ENCODE measurements at places on chromosomes 5 and 9.

- no peak for DNase-seq
Measured at GRCh38 chr5:38450627-38451026, 105.8 kb downstream of the LIFR start.

DNA sequence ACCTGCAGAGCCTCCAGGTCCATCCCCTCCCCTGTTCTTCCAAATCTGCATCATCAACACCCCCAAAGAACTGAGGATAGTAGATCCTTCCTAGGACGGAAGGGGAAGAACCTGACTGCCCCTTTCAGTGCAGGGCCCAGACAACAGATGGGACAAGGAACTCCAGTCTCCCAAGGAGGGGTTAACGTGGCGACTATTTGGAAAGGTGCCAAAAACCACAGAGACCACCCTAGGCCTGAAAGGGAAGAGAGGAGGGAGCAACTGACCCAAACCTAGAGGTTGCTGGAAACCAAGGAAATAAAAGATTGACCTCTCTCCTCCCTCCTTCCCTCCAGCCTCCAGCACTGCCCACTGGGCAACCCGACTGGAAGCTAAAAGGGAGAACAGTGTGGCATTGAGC lies 59.7 kb upstream of the NEURL1B start:
- no peak for DNase-seq

GRCh38 chr5:143557061-143557818 lies 153.8 kb upstream of the NR3C1 start:
- no peak for DNase-seq

- no peak for DNase-seq
Measured at GRCh38 chr9:99745085-99745484, 76.6 kb upstream of the NR4A3 start.

DNA sequence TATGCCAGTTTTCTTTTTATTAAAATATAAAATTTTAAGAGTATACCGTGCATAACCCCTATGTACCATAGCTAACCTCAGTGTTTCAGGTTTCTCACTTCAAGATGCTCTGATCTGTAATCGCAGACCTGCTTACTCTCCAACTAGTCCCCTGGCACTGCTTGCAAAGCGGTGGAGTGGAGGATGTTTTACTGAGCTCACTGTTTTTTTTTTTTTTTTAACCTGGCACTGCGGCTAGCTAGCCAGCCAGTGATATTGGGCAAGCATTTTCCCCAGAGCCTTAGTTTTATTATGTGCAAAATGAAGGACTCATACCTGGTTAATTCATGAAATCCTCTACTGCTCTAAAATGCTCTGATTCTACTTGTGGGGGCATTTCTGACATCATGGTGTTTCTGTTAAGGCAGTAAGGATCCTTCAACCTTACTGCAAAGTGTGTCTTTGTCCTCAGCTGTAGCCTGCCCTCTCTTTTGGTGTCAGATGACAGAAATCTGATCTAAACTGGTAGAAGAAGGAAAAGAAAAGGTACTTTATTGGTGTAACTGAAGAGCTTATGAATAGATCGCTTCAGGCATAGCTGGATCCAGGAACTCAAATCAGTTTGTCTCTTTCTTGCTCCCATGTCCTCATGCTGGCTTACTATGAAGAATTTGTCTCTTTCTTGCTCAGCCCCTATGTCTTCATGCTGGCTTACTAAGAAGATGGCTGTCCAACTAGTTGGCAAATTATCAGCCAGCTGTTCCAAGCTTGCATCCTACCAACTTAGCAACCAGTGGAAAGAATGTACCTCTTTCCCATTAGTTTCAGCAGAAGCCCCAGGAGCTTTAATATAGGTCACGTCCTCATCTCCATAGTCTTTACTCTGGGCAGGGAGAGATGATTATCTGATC lies 59.8 kb downstream of the DOCK2 start:
- DNase-seq: no peak

GRCh38 chr5:95924720-95925377 lies 36.8 kb downstream of the ELL2 start:
- DNase-seq: peak; percentile 41

GRCh38 chr9:87602933-87603643 lies 105.4 kb downstream of the DAPK1 start:
- DNase-seq: no peak

- DNase-seq: peak; percentile 77
Measured at GRCh38 chr5:76542887-76543690, 80.1 kb downstream of the F2RL2 start.

DNA sequence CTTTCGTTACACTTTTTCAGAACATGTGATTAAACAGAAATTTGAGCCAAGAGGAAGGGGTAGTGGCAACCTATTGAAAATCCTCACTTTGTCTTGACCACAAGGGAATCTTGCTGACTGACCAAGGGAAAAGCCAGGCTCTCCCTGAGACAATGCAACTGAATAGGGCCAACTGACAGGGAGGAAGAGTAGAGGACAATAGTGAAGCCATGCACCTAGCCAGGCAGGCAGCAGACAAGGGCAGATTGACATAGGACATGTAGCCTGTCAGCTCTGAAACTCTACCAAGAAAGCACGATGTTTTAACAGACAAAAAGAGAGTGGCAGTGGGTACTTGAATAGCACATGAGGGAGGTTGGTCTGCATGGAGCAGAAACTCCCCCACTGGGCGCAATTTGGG lies 8.5 kb upstream of the TGFBR1 start:
- no peak for DNase-seq

GRCh38 chr9:105735366-105735765 lies 41.0 kb downstream of the TMEM38B start:
- DNase-seq: peak; percentile 9

- no peak for DNase-seq
Measured at GRCh38 chr9:78396087-78396486, 99.2 kb downstream of the PSAT1 start.

DNA sequence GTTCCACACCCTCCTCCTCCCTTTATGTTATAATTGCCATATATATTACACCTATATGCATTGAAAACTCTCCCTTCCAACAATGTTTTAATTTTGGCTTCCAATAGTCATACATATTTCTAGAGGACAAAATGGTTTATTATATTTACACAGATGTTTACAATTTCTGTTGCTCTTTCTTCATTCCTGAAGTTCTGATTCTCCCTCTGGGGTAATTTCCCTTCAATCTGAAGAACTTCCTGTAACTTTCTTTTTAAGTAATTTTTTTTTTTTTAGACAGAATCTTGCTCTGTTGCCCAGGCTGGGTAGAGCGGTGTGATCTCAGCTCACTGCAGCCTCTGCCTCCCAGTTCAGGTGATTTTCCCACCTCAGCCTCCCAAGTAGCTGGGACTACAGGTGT lies 173.0 kb upstream of the MAP1B start:
- no peak for DNase-seq

DNA sequence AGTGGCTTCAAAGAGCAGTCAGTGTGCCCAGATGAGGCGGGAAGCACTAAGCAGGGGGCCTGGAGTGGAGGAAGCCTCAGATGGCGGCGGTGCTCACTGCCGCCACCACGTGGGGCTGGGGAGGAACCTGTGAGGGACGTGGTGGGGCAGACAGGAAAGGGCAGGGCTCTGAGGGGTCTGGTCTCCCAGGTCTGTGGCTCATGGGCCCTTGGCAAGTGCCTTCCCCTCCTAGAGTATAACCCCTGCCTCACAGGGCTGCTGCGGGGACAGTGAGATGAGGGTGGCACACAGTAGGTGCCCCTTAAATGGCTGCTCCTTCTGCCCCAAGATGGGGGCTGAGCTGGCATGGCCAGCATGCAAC lies 26.6 kb downstream of the NR5A1 start:
- DNase-seq: peak; percentile 48

DNA sequence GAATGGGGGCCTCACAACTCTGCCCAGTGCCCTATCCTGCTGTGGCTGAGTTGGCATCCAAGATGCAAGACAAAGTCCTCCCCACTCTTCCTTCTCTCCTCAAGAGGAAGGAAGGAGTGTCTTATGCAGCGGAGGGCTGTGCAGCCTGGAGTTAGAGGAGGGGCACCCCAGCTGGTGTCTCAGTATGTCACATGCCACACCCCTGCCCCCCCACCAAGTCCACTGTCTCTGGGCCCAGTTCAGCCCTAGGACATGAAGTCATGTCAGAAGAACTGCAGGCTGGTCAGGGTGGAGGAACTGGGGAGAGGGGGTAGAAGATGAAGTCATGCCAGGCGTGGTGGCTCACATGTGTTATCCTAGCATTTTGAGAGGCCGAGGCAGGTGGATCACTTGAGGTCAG lies 28.0 kb upstream of the SLC28A3 start:
- no peak for DNase-seq

DNA sequence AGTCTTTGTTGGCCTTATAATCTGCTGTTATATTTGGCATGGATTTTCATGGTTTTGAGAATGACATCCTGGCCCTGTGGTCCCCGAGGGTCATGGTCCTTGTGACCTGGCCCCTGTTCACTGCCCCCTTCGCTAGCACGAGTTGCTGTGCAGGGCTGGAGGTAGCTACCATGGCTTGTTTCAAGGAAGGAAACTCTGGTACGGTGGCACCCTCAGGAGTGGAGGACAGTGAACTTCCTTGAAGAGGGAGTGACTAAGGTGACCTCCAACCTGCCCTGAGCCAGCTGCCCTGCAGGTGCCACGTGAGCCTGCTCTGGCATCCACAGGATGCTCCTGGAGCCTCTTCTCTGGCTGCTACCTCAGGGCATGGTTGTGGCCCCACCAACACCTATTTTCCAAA lies 62.1 kb downstream of the MTAP start:
- DNase-seq: no peak

GRCh38 chr5:179123109-179123426 lies 62.9 kb downstream of the ZNF354C start:
- DNase-seq: no peak

- DNase-seq: no peak
Measured at GRCh38 chr5:32505756-32506155, 61.2 kb upstream of the ZFR start.

GRCh38 chr9:86668488-86668887 lies 278.8 kb downstream of the GAS1 start:
- DNase-seq: no peak

DNA sequence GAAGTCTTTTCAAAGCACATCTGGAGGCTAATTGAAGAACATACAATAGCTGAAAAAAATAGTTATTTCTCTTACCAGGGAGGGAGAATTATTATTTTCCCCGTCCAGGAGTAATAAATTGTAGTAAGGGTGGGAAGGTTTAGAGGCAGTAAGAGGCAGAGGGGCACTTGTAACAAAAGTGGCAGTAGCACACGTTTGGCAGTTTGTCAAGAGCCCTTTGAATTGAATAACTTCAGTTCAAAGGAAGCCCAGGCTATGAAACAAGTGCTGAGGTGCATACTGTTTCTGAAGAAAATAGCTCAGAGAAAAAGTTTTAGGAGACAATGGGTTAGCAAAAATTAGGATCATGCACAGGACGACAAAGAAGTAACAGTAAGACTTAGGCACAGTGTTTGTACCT lies 451.3 kb downstream of the LRRC70 start:
- no peak for DNase-seq

DNA sequence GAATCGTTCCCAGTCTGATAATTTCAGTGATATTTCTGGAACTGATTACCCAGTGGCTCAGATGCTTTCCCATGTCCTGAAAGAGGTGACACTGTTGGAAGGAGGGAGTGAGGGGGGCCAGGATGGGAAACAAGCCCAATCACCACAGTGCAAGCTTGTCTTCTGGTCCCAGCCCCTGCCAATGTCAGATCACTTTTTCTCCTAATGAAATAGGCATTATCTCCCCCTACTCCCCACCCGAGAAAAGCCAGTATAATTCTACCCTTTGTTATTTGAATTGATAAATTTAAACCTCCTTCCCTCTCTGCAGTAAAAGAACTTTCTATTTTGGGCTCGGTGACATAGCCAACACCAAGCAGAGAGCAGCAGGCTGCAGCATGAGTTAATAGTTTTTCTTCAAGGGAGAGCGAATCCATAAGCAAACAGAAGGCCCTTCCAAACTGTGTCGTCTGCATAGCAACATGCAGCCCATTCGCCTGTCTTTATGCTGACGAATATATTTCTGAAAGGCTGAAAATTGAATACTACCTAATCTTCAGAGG lies 14.6 kb upstream of the PPP2CA start:
- DNase-seq: peak; percentile 51

DNA sequence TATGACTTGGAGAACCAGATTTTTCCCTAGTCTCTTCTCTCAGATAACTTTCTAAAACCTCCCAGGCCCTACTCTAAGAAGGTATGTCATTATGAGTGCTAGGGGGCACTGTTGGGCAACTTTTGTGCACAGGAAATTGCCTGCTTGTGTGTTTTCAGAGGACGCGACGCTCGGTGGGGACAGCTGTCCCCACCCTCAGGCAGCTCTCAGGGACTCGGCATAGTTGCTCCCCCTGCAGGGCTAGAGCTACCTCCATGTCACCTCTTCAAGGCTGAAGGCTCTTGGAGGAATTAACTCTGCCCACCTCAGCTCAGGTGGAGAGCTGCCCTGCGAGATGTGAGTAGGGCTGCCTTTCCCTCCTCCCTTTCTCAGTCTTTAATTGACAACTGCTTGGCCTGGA lies 10.2 kb upstream of the TIFAB start:
- DNase-seq: peak; percentile 95

GRCh38 chr9:71910650-71911060 lies 338 bp downstream of the ABHD17B start:
- no peak for DNase-seq

DNA sequence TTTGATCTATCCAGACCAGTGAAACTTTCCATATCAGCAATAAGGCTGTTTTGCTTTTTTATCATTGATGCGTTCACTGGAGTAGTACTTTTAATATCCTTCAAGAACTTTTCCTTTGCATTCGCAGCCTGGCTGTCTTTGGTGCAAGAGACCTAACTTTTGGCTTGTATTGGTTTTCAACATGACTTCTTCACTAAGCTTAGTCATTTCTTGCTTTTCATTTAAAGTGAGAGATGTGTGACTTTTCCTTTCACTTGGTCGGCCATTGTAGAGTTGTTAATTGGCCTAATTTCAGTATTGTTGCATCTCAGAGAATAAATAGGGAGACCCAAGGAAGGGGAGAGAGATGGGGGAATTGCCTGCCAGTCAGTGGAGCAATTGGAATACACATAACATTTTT lies 26.4 kb upstream of the CMYA5 start:
- no peak for DNase-seq

- no peak for DNase-seq
Measured at GRCh38 chr9:35909274-35909673, at the start of gene SPAAR. SPAAR (plus strand) TSS chr9:35909490; CDS start chr9:35910464, 974 bp downstream.

- no peak for DNase-seq
Measured at GRCh38 chr9:87283585-87283984, 214.1 kb upstream of the DAPK1 start.

GRCh38 chr9:121345070-121345469 lies 25.0 kb downstream of the STOM start:
- DNase-seq: no peak

DNA sequence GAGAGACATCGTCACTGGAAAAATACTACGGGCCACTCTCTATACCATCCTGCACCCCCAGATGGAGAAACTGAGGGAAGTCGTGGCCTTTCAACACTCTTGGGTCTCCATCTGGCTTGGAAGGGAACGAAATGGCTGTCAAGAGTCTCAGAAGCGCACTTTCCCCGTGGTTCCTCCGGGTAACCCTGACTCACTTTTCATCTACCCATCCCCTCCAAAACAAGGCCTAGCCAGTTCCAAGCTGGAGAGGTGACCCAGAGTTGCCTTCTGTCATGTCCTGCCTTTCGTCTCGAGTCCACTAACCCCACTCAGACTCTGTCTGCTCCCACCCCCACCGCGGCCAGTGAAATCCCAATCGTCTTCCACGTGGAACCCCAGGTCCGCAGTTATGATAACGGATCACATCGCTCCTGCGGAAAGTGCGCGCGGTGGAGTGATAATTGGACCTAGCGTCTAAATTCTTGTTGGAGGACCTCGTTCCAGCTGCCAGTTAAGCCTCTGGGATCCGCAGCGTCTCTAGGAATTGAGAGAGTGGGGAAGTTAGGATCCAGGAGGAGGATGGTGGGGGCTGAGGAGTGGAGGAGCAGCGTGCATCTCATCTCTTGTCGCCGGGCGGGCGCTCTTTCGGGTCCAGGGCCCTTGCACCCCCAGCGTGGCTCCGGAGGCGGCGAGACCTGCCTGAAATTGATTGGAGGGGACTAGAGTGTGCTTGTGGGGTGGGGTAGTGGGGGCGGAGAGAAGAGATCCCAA lies 4.6 kb downstream of the CDKN2A start:
- peak; percentile 52 for DNase-seq
